Mucosa of descending colon (tissue), 3 donors: ENCODE measurements at places on chromosomes 5 and 9. TPM values are rescaled to one million over a fixed set of nuclear protein-coding genes. Genes with fewer than 3 reads are reported as not detected.
A peak's percentile ranks its signal among the peaks of the same experiment; 100 is the strongest.

The SLC28A3 gene
- 0.35 TPM for total RNA-seq

GRCh38 chr9:20309124-20309523 is 313.2 kb downstream of the MLLT3 start:
- no peak for DNase-seq

- no peak for DNase-seq
Measured at GRCh38 chr5:140339636-140340035, 6.8 kb downstream of the HBEGF start.

The LRRC19 gene
- 45.1 TPM for total RNA-seq

DNA sequence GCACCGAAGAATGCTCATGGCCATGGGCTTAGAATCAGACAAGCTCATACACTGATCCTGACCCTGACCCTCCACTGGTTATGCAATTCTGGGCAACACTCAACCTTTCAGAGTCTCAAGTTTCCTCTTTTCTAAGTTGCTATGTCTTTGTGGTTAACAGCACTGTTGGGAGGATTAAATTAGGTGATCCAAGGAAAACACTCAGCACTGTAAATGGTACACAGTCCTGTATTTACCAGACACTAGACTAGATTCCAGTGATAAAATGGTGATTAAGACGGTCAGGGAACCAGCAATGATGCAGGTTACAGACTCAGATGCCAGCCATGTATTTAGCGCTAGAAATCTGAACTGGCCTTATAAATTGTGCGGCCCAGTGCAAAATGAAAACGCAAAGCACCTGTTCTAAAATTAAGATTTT is 8.1 kb downstream of the ARL15 start:
- no peak for DNase-seq

The PLAC8L1 gene
- 0.70 TPM for total RNA-seq

GRCh38 chr5:73311291-73312110 is 137.1 kb downstream of the FOXD1 start:
- no peak for DNase-seq

DNA sequence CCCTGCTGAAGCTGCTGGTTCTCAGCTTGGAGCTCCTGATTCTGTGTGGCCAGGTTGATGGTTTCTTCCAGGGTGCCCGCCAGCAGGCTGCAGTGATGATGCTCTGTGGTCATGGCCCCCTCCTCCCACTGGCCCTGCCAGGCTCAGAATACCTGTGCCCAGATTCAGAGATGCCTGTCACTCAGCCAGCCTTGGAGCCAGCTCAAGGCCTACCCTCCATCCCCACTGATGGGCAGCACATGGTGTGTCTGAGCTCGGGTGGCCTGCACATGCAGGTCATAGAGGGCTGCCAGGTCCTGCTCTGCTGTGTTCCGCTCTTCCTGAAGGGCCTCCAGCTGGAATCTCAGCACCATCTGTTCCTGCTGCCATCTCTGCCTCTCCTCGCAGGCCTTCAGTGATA is 5.4 kb downstream of the SLC35A4 start:
- DNase-seq = no peak

DNA sequence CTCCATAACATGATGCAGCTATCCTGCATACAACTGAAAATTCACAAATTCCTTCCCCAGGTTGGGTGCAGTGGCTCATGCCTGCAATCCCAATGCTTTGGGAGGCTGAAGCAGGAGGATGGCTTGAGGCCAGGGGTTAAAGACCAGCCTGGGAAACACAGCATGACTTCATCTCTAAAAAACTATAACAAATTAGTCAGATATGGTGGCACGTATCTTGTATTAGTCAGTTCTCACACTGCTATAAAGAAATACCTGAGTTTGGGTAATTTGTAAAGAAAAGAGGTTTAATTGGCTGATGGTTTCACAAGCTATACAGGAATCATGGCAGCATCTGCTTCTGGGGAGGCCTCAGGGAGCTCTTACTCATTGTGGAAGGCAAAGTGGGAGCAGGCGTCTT is 56.4 kb upstream of the DAPK1 start:
- DNase-seq = no peak

The TSLP gene
- total RNA-seq = 0.20 TPM

The PRRC1 gene
- total RNA-seq = 72.1 TPM

- DNase-seq = no peak
Measured at GRCh38 chr9:130639124-130639765, 25.1 kb upstream of the PRDM12 start.

- DNase-seq = peak; percentile 69
Measured at GRCh38 chr5:119328753-119329602, 26.8 kb upstream of the TNFAIP8 start.

DNA sequence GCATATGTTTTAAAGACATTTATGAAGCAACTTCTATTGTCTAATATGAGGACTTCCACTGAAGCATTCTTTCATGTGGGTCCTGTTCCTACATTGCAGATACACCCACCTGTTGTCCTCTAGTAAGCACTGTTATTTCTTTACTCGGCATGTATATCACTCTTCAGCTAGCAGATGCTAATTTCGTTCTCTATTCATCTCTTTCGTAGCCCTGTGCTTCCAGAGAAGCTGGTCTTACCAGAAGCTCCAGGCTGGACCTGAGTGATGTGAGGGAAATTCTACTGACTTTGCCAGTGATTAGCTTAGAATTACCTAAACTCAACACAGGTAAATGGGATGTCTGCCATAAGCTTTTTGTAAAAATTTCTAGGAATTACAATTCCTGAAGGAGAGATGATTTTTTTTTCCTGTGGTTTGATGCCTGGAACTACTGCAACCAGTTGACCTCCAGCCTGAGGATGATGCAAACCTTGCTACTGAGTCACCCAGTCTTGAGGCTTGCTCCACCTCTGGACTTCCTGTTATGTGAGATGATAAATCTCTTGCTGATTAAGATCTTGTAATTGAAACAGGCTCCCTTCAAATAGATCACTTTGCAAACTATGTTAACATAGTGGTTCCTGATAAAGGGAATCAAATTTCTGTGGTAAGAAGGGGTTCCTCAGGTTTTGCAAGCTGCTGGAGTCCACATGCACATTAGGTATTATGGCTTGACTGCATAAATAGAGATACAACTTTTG is 52.2 kb upstream of the SPINK5 start:
- no peak for DNase-seq

DNA sequence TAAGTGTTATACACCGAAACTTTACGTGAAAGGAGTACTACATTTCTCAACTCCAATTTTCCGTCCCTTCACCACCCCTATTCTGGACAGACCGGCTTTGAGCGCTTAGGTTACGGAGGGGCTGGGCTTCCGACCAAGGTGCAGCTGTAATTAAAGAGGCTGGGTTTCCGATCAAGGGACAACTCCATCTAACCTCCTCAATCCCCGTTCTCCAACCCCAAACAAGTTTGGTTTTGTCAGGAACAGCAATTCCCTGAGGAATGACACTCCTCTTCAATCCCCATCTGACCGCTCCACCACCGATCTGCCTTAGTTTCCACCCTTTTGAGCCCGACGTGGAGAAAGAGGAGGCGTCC is 577 bp downstream of the TUT7 start:
- peak; percentile 67 for DNase-seq

- no peak for DNase-seq
Measured at GRCh38 chr5:100539519-100539918, 4.3 kb downstream of the FAM174A start.

The ABO gene
- total RNA-seq = 114 TPM

- DNase-seq = no peak
Measured at GRCh38 chr9:69946800-69947437, 96.7 kb upstream of the MAMDC2 start.

- DNase-seq = no peak
Measured at GRCh38 chr5:73196201-73196600, 23.2 kb downstream of the TMEM174 start.

DNA sequence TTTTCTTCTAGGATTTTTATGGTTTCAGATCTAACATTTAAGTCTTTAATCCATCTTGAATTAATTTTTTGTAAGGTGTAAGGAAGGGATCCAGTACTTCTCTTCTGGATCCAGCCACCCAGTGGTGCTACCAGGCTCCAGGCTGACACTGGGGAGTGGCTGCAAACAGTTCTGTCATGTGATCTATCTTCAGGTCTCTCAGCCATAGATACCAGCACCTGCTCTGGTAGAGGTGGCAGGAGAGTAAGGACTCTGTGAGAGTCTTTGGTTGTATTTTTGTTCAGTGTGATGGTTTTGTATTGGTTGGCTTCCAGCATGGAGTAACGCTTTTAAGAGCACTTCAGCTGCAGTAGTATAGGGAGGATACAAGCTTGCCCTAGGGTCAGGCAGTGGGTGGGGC is 205.9 kb downstream of the FGF10 start:
- no peak for DNase-seq

- DNase-seq = no peak
Measured at GRCh38 chr9:134040781-134041648, 15.7 kb downstream of the BRD3OS start.

The CDKN2B gene
- 64.8 TPM for total RNA-seq

The CAPSL gene
- total RNA-seq = not detected

GRCh38 chr9:115625251-115625650 is 507.3 kb upstream of the TNC start:
- no peak for DNase-seq

DNA sequence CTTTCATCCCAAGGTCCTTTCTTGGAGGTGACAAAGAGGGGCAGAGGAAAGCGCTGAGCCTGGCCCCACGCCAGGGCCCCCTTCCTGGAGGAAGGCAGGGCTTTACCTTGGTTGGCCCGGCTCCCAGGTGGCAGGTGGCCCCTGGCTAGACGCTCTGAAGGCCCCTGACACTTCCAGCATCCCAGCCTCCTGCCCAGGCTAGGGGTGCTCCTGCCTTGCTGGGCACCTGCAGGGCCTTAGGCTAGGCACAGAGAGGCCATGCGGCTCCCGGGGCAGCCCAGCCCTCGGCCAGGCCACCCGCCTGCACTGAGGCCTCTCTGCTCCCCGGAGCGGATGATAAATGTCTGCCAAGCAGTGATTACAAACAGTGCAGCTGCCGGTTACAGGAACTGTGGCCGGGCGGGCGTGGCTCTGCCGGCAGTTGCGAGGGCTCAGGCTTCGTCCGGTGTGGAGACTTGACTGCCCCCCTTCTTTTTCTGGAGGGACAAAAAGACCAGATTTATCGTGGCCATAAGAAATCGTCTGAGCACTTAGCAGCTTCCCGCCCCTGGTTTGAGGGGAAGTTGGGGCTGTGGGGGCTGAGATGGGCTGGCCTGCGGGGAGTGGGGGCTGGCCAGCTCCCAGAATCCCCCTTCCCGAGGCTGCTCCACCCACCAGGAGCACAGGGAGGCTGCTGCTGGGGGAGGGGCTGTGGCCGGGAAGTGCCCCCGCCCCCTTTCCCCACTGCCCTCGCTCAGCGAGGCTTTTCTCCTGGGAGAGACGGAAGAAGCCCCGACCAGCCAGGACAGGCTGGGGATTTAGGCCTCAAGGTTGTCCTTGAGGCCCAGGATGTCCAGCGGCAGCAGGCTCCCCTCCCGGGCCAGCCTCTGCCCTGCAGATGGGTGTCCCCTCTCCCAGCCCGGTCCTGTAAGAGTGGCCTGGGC is 31.6 kb upstream of the UBAC1 start:
- peak; percentile 86 for DNase-seq

DNA sequence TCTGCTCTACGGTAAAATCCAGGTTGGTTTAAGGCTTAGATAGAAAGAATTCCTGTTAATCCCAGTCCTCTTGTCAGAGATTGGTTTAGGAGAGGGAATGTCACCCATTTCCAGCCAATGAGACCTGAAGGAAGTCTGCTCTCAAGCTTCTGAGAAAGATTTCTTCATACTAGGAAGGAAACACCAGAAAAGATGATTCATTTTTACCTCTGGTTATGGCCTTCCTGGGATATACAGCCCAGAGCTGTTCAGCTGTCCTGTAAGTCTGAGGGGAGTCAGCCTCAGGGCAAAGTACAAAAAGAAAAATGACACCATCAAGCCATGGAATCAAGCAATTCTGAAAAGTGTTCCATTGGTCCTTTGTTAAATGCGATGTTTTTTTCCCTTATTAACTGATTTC is 18.6 kb upstream of the CFAP95 start:
- DNase-seq = no peak

DNA sequence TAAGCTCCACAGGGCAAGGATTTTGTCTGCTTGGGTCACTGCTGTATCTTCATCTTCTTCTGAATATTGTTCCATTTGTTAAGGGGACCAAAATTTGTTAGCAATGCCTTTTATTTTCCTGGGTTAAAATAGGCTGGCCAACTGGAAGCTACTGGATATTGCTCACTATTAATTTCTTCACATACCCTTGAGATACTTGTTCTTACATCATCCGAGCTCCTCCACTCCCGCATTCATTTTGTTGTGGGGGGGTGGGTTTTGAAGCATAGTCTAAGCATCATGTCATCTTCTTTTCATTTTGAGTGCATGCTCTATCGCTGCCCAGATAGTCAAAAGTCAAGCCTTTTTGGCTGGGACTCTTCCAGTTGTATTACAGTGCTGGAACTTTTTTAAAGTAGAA is 42.5 kb upstream of the PIK3R1 start:
- DNase-seq = no peak

The NUTM2F gene
- total RNA-seq = not detected

The FBP2 gene
- not detected for total RNA-seq

GRCh38 chr9:15298362-15298761 is 8.7 kb downstream of the TTC39B start:
- no peak for DNase-seq

GRCh38 chr5:67065237-67065636 is 131.4 kb downstream of the CD180 start:
- DNase-seq = no peak

GRCh38 chr9:89661391-89661949 is 56.7 kb downstream of the GADD45G start:
- peak; percentile 61 for DNase-seq

GRCh38 chr9:18405240-18405639 is 68.7 kb upstream of the ADAMTSL1 start:
- no peak for DNase-seq

DNA sequence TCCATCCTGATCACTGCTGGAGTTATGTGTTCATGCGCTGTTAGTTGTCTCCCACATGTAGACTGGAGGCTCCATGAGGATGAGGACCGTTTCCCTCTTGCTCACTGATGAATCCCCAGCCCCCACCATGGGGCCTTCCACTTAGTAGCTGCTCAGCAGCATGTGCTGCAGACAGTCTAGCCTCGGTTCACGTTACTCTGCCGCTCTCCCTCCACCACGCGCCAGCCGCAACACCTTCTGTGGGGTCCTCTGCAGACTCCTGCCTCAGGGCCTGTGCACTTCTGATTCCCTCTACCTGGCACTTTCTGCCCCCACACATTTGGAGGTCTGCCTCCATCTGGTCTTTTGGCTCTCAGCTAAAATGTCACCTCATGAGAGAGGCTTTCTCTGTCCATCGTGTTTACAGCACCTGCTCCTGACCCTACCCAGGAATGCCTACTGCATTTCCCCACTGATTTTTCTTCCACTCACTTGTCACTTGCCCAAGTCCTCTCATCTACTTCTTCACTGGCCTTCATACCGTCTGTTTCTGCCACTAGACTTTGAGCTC is 36.3 kb downstream of the STK10 start:
- no peak for DNase-seq

GRCh38 chr5:163544836-163545235 is 39.4 kb downstream of the MAT2B start:
- no peak for DNase-seq

The SPATA31A3 gene
- total RNA-seq = not detected

- DNase-seq = peak; percentile 46
Measured at GRCh38 chr5:59666440-59667068, 227.0 kb downstream of the PDE4D start.

GRCh38 chr5:164975986-164976385 is 1470.6 kb downstream of the MAT2B start:
- no peak for DNase-seq

- DNase-seq = no peak
Measured at GRCh38 chr5:153516504-153517240, 26.2 kb downstream of the GRIA1 start.
